ENCODE measurements at places on chromosomes 11 and 22.

- DNase-seq = no peak
Measured at GRCh38 chr11:11780858-11781257, 60.9 kb upstream of the USP47 start.

GRCh38 chr22:38086942-38087341, 3.0 kb upstream of the SLC16A8 start:
- DNase-seq = no peak

DNA sequence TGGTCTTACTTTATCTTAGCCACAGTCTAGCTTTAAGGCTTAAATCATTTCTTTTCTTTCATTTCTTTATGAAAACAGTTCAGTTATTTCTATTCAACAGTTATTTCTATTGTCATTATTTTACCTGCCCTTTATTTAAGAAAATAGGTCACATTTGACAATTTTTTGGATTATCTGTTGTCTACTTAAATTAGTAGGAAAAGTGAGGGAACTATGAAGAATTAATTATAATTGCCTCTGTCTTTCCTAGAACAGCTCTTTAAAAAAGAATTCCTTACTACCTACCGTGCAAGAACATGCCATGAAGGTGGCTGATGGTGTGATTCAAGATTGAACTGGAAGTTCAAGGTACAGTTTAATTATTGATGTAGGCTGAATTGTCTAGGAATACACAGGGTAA, at the start of gene OR4C6:
TSS of gene OR4C6 (plus strand) at position 301 of the 400 bp plus-strand sequence. CDS start 2,966 bp downstream, outside the sequence.
- no peak for DNase-seq

- peak; percentile 77 for DNase-seq
Measured at GRCh38 chr22:32018056-32018455, 25.0 kb upstream of the SLC5A1 start.

DNA sequence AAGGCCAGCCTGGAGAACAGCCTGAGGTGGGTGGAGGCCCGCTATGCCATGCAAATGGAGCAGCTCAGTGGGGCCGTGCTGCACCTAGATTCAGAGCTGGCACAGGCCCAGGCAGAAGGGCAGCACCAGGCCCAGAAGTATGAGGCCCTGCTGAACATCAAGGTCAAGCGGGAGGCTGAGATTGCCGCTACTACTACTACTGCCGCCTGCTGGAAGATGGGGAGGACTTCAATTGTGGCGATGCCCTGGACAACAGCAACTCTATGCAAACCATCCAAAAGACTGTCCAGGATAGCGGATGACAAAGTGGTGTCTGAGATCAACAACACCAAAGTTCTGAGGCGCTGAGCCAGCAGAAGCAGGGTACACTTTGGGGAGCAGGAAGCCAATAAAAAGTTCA, 3.1 kb upstream of the TMEM218 start:
- no peak for DNase-seq

DNA sequence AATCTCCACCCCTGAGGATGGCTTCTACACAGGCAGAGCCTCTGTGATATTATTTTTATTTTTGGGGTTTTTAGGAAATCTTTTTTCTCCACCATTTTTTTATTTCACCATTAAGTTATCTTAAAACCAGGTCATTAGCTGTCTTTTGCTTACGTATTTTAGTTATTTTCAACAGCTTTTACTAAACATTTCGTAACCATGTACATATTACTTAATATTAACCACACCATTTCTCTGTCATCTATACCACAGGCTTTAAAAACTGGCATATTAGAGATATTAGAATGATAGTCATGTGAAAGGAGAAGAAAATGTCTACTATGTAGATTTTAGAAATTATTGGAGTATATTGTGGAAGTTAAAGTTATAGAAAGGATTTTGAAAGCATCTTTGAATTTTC, 37.4 kb downstream of the YAP1 start:
- DNase-seq = no peak

DNA sequence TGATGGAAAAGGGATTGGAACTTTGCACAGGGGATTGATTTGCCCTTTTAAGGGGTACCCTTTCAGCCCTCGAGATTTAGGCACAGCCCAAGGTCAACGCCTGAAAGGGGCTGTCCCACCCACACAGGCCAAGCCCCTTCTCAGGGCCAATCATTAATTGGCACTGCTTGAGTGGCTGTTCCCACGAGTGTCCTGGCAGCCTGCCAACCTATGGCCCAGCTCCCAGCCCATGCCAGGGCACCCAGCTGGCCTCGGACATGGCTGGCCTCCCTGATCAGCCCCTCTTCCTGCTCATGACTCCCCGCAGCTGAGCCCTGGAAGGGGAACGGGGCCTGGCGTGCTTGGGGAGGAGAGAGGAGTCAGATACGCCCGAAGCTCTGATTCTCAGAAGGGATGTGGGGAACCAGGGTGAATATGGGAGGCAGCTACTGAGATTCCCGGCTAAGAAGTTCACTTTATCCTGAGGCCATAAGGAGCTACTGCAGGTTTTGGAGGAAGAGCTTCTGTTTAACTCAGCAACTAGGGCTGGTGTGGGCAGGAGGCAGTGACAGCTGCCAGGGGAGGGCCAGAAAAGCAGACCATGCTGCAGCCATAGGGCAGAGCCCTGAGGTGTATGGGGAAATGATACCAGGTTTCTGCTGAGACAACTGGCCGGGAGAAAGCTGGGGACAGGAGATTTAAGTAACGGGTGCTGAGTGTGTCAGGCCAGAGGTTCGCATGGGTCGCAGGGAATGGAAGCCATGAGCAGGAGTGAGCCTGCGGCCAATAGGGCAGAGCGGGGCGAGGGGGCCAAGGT, 30.0 kb downstream of the WNT7B start:
- no peak for DNase-seq

DNA sequence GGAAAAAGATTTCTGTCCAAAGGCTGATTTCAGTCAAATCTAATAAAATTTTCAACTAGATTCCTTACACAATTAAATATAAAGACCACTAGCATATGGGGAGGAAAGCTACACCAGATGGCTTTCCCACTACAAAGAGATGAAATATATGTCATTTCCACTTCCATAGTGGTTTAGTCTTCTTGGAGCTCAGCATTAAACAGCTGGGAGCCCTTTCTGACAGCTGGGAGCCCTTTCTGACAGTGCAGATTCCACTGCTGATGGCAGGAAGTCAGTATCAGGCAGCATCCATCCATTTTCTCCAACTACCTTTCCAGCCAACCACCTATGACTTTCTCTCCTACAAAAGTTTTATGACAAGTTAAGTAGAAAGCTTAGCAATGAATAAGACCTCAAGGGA, 177.9 kb downstream of the RRAS2 start:
- DNase-seq = no peak

GRCh38 chr11:109033627-109034338, 368.9 kb downstream of the DDX10 start:
- DNase-seq = peak; percentile 84

DNA sequence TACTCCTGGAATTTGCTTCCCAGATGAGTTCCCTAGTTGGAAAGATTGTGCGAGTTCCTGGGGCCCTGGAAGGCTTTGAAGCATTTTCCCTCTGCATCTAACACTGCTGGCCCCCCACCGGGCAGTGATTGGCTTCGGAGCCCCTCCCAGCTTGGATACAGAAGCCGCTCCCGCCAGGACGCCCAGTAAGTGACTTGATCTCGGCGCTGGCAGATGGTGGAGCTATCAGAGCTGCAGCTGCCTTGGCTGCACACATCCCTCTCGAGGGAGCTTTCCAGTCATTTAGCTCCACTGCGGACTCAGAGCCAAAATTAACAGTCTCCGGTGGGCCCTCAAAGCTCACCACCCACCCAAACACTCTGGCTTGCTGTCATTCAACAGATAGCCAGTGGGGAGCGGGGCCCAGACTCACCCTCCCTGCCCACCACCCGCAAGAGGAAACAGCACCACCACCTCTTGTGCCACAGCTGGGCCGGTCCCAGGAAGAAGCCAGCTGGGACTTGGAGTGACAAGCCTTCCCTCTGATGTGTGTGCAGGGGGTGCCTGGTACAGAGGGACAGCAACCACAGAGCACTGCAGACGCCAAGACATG, 162.3 kb downstream of the TRIM29 start:
- DNase-seq = no peak

- no peak for DNase-seq
Measured at GRCh38 chr11:125333354-125334073, 162.6 kb downstream of the FEZ1 start.

DNA sequence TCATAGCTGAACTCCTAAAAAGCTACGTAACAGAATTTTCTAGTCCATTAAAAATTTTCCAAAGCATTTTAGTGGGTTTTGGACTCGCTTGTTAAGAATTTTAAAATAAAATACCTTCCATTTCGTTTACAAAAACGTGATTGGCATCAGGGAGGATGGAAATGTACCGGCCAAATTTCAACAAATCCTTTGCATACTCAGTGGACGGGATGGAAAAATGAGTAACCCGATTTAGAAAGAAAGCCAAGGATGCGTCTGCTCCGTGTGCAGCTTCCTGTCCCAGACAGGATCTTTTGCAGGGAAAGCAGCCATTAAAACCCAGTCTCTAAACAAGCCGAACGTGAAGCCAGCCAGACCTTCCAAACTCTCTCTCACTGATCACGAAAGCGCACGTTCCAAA, 15.6 kb downstream of the TMEM184B start:
- DNase-seq = no peak

DNA sequence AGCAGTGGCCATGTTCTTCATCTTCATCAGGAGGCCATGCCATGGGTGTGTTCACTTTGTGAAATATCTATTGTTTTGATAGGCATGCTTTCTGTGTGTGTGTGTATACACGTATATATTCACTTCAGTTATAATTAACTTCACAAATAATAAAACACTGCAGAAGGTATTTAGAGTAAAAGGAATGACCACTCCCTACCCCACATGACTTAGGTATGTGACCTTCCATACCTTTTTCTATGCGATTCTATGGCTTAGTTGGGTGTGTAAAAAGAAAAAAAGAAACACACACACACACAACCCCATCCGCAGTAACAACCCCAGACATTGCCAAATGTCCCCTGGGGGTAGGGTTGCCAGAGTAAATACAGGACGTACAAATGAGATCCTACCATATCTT, 72.0 kb downstream of the CYTH4 start:
- no peak for DNase-seq

Measured in bronchial epithelial cell (primary cell).